ENCODE measurements at places on chromosomes 12 and 14. TPM values are rescaled to one million over a fixed set of nuclear protein-coding genes. Genes with fewer than 3 reads are reported as not detected.

DNA sequence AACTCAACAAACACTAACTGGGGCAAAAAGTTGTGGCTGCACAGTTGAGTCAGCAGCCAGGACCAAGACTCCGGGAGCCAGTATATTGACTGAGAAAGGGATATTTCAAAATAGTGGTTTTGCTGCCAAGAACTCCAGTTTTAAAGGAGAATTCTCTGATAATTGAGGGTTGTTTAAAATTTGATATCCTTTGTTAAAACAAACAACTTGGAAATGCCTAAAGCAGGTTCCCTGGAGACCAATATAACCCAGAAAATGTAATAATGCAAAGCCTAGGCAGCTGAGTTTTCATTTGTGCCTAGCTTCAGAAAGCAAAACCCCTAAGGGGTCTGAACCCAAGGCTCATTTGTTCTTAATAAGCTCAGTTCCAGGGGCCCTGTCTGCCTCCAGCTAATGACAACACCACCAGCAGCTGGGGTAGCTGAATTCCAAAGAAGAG lies 311.7 kb upstream of the CCDC196 start:
- no peaks in the 10 kb centered on the region for H3K36me3 ChIP-seq
- H3K4me1 ChIP-seq: peaks cover 6% of the 10 kb centered on the region
- no peak overlapping the region for H3K27ac ChIP-seq
- DNase-seq: peak; percentile 43
- no peak overlapping the region for H3K4me3 ChIP-seq
- H3K27me3 ChIP-seq: no peaks in the 10 kb centered on the region

The BAG5 gene
- 39.8 TPM for total RNA-seq

GRCh38 chr14:93787465-93788292 lies 606 bp downstream of the PRIMA1 start:
- peaks cover 36% of the 10 kb centered on the region for H3K27me3 ChIP-seq
- peak overlapping the region; percentile 40 for H3K4me3 ChIP-seq
- no peak overlapping the region for H3K27ac ChIP-seq
- DNase-seq: no peak

The SCNN1A gene
- not detected for total RNA-seq

GRCh38 chr12:48031135-48031960 lies 27.1 kb upstream of the COL2A1 start:
- no peak overlapping the region for H3K27ac ChIP-seq
- no peaks in the 10 kb centered on the region for H3K4me1 ChIP-seq
- no peak for DNase-seq
- no peaks in the 10 kb centered on the region for H3K36me3 ChIP-seq

The SLCO1B3 gene
- total RNA-seq: not detected

The SIX4 gene
- total RNA-seq: 13.6 TPM

DNA sequence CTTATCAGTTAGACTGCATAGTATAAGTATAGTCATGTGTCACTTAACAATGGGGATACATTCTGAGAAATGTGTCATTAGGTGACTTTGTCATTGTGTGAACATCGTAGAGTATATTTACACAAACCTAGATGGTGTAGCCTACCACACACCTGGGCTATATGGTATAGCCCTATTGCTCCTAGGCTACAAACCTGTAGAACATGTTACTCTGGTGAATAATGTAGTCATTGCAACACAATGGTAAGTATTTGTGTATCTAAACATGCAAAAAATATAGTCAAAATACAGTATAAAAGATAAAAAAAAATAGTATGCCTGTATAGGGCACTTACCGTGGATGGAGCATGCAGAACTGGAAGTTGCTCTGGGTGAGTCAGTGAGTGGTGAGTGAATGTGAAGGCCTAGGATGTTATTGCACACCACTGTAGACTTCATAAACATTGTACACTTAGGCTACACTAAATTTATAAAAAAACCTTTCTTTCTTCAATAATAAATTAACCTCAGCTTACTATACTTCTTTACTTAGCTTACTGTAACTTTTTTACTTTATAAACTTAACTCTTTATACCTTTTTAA lies 40.3 kb upstream of the ANKS1B start:
- no peak overlapping the region for H3K4me3 ChIP-seq
- no peaks in the 10 kb centered on the region for H3K27me3 ChIP-seq
- DNase-seq: no peak
- H3K36me3 ChIP-seq: no peaks in the 10 kb centered on the region

GRCh38 chr12:110222433-110222832 lies 58.6 kb upstream of the ATP2A2 start:
- DNase-seq: peak; percentile 31
- H3K27ac ChIP-seq: peak overlapping the region; percentile 43
- no peaks in the 10 kb centered on the region for H3K36me3 ChIP-seq
- H3K4me3 ChIP-seq: no peak overlapping the region

DNA sequence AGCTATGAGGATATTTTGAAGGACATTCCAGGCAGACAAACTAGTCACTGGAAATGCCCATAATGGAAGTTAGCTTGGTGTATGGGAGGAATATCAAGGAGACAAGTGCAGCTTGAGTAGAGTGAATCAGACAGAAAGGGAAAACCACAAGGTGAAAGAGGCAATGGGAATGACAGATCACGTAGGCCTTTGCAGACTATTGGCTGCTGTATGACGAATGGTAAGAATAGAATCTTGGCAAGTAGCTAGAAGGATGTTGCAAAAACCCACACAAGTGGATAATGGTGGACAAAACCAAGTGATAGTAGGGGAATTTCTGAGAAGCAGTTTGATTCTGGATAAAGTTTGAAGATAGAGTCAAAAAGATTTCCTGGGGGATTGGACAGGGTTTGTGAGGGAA lies 196.9 kb upstream of the NOVA1 start:
- no peak for DNase-seq
- no peak overlapping the region for H3K27ac ChIP-seq
- H3K4me1 ChIP-seq: no peaks in the 10 kb centered on the region

GRCh38 chr12:69880571-69880970 lies 55.5 kb downstream of the MYRFL start:
- no peaks in the 10 kb centered on the region for H3K4me1 ChIP-seq
- H3K27me3 ChIP-seq: no peaks in the 10 kb centered on the region
- H3K4me3 ChIP-seq: no peak overlapping the region
- H3K27ac ChIP-seq: no peak overlapping the region

All from A673 (cell line).